H9 (cell line): ENCODE measurements at places on chromosomes 2 and 18.

DNA sequence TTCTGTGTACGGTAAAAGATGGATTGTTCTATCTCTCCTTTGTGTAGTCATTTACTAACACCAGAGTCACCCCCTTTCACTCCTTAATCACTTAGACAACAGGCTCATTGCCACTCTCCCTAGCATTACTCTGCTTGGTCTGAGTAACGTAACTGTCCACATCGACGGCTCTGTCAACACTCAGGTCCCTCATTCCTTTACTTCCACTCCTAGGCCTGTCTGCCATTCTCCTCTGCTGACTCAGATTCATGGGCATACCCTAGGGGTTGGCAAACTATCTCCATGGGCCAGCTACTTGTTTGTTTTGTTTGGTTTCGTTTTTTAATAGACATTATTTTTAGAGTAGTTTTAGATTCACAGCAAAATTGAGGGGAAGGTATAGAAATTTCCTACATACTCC is 243.9 kb downstream of the NR4A2 start:
- no peak for DNase-seq

DNA sequence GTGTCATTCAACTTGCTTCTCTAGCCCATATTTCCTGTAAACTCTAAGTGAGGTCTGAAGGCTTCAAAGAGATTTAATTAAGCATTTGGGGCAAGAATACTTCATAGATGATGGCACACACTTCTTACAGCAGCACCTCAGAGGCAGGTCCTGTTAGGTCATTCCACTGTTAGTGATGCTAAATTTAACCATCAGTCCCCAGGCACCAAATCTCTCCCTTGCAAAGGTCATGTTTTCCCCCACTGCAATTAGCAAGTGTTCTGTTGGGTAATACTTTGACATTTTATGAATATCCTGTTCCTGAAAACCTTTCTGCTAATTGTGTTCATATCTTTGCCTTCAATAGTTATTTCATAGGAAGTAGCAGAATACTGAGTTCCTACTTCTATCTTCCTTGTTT is 117.0 kb downstream of the STK39 start:
- DNase-seq: no peak

- DNase-seq: no peak
Measured at GRCh38 chr2:180990337-180990736, 9.9 kb downstream of the UBE2E3 start.

GRCh38 chr2:135952891-135953290 is 32.5 kb downstream of the DARS1 start:
- DNase-seq: no peak

DNA sequence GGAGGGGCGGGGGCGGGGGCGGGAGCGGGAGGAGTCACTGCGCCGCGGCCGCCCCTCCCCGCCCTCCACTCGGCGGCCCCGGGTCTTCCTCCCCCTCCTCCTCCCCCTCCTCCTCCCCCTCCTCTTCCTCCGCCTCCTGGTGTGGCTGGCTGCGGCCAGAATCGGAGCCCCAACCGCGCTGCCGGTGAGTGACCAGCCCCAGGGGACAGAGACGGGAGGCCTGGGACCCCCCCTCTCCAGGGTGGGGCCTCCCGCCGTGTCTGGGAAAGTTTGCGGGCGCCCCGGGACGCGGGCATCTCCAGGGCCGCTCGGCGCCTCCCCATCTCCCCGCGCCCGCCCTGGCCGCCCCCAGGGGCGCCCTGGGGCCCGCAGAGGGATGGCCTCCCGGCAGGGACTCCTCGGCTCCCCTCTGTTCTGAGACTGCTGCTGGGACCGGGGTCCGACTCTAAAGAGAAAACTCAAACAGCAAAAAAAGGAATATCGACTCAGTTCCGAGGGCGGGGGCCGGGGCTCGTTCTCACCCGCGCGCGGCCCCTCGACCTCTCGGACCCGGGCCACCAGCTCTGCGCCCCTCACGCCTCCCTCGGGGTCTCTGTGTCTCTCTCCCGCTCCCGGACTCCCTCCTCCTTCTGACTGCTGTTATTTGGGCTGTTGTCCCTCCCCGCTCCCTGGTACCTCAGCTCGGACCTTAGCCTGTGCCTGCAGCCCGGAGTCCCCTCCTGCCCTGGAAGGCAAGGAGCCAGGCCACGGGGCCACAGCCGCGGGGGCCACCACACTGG is at the start of gene STON1:
Gene STON1 (plus strand): TSS at position 122 of the 779 bp plus-strand sequence. CDS start 50,480 bp downstream, outside the sequence.
- DNase-seq: peak; percentile 64

GRCh38 chr2:13583609-13584008 is 866.9 kb downstream of the TRIB2 start:
- no peak for DNase-seq

GRCh38 chr2:166084301-166084700 is 43.5 kb downstream of the SCN1A start:
- no peak for DNase-seq

GRCh38 chr2:146461068-146461467 is 1383.8 kb upstream of the ACVR2A start:
- no peak for DNase-seq

GRCh38 chr2:241489733-241490680 is 18.4 kb downstream of the STK25 start:
- DNase-seq: no peak

DNA sequence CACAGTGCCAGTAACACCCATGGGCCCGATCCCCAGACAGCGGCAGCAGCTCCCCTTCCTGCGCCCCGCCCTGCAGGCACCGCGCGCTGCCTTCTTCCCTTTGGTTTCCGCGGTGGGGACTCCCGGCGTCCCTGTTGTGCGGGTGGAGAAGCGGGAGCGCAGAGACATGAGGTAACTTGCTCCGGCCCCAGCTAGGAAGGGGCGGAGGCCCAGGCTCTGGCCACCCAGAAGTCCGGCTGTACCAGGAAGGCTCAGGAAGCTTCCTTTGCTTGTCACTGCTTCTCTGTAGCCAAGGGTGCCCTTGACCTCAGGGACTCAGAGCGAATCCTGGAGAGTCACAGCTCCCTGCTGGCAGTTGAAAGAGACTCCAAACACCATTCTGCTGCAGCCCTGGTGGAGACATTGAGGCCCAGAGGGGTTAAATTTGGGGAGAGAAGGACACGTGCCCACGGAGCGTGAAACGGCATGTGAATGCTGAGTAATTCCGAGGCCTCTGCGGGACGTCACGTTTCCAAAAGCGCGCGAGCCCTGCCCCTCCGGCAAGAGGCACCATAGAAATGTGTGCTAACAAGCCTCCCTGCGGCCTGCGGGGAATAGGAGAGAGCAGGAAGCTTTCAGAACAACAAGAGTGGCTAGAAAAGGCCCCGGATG is 6.7 kb upstream of the ADCY3 start:
- peak; percentile 52 for DNase-seq

DNA sequence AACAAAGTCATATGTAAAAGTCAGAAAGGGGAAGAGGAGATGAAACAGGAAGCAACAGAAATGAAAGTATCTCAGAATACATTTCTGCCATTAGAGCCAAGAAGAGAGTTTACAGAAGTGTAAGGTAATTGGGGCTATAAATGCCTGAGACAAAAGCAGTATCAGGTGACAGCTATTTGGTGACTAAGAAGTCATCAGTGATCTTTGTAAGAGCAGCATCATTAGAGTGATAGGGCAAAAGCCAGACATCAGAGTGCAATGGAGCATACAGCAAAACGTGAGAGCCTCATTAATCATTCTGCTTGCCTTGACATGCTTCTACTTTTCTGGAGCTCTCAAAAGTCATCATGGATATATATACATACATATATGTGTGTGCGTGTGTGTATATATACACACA is 804.7 kb upstream of the PIK3C3 start:
- DNase-seq: no peak

- DNase-seq: no peak
Measured at GRCh38 chr2:207484444-207485391, 45.0 kb upstream of the CREB1 start.

DNA sequence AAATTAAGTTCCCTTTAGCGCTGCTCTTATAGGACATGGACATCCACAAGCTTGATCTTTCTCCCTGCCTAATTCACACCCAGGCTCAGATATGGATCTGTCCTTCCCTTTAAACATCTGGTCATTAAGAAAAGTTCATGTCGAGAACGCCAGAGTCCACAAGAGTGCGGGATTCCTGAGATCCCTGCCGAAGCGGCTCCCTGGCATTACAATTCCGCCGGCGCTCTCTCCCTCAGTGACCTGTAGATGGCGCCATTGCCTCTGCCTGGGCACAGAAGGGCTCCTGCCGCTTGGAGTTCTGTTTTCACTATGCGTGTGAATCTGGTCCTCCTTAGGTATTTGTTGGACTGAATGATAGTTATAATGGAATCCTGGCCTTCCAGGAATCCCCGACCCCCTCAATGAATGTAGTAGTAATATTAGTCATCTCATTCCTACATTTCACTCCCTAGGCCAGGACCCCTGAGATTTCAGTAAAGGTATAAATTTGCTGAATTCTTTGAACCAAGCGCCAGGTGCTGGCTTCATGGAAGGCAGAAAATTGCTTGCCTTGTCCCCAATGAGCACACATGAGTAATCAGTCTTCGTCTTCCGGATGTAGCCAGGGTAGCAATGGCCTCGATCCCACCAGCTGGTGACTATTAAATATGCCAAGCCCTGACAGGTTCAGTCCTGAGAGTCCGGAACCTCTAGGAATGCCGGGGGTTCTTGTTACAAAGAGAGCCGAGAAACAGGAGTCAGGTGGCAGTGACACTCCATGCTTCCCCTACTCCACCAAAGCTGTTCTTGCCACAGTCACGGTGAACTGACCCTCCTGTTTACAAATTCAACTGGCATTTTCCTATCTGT is 26.4 kb upstream of the CD207 start:
- peak; percentile 89 for DNase-seq

DNA sequence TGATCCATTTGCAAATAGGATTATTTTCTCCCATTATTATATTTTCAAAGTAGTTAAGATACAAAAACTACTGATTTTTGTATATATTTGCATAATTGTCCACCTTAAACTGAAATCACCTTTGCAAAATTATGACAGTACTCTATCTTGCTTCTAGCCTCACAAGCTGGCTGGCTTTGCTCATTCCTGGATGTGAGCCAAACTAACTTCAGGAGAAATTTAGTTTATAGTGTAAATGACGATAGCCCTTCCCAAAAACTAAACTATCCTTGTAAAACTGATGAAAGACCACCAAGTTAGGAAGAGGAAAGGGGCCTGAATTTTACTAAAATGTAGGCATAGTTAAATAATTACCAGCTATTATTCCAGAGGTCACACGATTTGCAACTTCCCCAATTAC is 87.3 kb downstream of the ADD2 start:
- DNase-seq: no peak

DNA sequence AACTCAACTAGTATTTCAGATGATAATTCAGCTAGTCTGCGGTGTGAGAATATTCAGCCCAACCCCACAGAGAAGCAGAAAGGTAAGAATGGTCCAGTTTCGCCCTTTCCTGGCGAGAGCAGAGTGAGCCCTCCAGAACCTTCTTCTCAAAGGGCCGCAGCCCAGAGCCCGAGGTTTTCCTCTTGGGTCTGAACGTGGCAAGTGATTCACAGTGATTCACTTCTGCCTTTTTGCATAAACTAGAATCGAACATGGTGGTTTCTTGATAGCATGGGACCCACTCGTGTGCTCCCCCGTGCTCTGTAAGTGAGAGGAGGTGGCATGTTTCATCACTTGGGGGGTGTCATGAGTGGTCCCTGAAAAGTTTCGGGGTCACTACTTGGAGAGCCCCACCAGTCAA is 24.2 kb downstream of the TRAF3IP1 start:
- DNase-seq: no peak

DNA sequence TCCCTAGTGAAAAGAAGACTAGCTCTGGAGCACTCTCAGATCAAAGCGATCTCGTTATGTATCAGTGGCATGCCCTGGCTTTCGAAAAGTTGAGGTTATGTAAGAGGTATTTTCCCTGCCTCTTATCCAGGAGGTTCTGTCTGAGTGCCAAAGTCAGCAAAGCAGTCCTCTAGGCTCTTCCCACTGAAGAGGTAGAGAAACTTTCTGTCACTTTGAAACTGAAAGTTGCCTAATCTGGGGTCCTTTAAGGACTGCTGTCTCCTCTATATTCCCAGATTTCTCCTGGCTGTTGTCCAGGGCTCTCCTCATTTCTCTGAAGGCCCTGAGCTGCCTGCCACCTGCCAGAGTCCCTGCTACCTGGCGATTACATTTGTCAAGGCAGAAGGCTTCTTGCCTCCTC is 96.3 kb downstream of the B3GNT2 start:
- DNase-seq: no peak

DNA sequence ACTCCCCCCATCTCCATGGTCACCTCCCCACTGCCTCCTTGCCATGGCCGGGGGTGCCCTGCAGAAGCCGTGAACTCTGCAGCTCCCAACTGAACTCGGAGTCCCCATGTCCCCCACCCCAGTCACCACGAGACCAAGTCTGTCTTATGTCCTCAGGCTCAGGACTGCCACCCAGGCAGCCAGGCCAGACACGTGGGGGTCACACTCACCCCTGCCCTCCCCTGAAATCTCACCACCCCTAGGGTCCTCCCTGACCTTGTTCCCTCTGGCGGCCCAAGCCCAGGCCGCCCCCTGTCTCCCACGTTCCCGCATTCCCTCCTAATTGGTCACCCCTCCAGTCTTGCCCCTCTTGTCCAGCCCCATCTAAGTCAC is 11.0 kb downstream of the AQP12A start:
- no peak for DNase-seq

- no peak for DNase-seq
Measured at GRCh38 chr18:60123031-60123430, 223.2 kb downstream of the PMAIP1 start.

GRCh38 chr2:129006901-129007300 is 688.2 kb upstream of the HS6ST1 start:
- DNase-seq: no peak

- no peak for DNase-seq
Measured at GRCh38 chr2:142834021-142834420, 43.4 kb upstream of the KYNU start.

- DNase-seq: no peak
Measured at GRCh38 chr2:65367524-65367923, 64.9 kb downstream of the SPRED2 start.

- DNase-seq: no peak
Measured at GRCh38 chr2:179440642-179441251, 176.1 kb upstream of the SESTD1 start.

- peak; percentile 62 for DNase-seq
Measured at GRCh38 chr2:154697418-154698252, 860 bp upstream of the KCNJ3 start.

DNA sequence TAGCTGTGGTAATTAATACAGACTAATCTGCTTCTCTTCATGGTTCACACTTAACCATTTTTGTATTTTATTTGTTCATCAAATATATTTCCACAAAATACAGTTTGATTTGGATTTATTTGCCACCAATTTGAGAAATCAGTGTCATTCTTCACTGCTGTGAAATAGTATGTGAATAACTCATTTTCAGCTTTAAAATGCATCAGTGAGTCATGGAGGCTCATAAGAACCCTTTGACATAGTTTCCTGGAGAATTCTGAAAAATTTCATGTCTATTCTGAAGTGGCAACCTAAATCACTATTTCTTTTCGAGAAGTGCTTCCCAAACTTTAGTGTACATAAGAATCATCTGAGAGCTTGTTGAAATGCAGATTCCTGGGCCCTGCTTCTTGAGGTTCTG is 1026.7 kb upstream of the ACVR2A start:
- DNase-seq: no peak
